ENCODE measurements at places on chromosomes 7 and 10. TPM values are rescaled to one million over a fixed set of nuclear protein-coding genes. Genes with fewer than 3 reads are reported as not detected.
A peak's percentile ranks its signal among the peaks of the same experiment; 100 is the strongest.

- DNase-seq: no peak
These were observed 40.8 kb upstream of the PFKFB3 start for GRCh38 chr10:6161921-6162320.

CPN1 gene
- not detected for total RNA-seq

- DNase-seq: no peak
These were observed 95.8 kb downstream of the CHST15 start for GRCh38 chr10:123997486-123998196.

DNA sequence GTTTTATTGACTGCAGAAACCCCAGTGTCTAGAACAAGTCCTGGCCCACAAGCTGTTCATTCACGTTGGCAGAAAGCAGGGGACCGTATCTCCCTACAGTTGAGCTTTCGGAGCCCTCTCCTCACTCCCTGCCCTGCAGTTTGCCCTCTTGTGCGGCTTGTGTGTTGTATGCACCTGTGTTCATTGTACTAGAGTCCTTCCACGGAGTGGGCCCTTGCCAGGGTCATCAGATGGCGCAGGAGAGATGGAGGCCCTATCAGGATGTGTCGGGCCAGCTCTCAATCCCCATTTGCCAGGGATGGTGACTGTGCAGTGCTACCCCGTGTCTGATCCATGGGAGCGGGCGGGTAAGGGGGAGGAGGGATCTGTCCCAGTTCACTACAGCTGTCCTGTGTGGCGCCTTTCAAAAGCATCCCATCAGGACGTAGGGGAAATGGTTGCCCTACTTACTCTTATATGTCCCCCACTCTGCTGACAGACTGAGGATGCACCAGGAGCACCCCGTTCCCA lies 77.4 kb upstream of the PRR15 start:
- DNase-seq: no peak

DNA sequence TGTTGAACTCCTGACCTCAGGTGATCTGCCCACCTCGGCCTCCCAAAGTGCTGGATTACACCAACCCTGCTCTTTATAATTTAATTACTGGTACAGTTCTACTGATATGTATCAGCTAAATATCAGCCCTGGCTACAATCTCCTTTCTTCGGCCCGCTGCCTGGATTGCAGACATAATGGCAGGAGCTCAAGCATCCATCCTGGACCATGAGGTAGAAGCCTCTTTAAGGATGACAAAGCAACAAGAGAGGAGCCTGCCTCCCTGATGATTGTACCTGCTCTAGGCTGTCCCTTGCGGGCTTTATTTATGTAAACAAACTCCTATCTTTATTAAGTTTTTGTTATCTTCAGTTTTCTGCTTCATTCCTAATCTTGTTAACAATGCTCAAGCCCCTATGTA lies 5.6 kb upstream of the PSAP start:
- DNase-seq: no peak

GRCh38 chr7:84081973-84082522 lies 112.5 kb downstream of the SEMA3A start:
- DNase-seq: no peak

GRCh38 chr10:43344051-43344450 lies 27.4 kb upstream of the FXYD4 start:
- DNase-seq: no peak

GNAT3 gene
- total RNA-seq: not detected

DNA sequence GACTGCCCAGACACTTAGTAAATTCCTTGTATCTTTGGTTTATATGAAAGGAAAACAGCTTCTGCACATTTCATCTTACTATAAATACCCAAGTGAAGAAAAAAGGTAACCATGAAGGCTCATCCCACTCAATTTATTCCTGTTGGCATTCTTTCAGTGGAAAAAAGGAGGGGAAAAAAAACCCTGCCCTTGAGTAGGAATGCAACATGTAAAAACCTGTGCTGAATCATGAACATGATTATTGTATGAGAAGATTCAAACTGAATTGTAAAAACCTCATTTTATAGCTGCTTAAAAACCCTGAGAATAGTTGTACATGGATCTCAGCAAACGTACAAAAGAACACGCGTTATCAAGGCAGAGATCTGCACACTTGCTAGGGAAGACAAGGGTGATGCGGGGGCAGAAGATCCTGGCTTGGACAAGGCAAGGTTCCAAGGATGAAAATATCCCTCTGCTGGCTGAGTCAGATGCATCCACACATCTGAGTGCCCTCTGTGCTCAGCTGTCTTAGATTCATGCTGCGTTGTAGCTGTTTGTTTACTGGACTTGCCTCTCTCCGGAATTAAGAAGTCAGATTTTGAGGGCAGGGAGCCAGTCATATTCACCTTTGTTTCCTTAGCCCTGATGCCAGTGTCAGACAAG lies 658.2 kb downstream of the PARD3 start:
- no peak for DNase-seq

HABP2 gene
- total RNA-seq: not detected

- DNase-seq: no peak
These were observed 1271.6 kb upstream of the SORCS1 start for GRCh38 chr10:108436096-108436495.

DNA sequence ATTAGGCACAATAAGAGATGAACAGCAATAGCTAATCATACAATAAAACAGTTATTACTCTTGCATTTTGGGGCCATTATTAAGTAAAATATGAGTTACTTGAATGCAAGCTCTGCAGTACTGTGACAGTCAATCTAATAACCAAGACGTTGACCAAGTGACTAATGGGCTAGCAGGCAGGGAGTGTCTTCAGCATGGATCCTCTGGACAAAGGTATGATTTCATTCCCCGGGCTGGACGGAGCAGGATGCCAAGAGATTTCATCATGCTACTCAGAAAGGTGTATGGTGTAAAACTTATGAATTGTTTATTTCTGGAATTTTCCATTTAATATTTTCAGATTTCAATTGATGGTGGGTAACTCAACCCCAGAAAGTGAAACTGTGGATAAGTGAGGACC lies 80.9 kb downstream of the SHH start:
- no peak for DNase-seq

GRCh38 chr7:4626318-4626845 lies 55.7 kb upstream of the FOXK1 start:
- no peak for DNase-seq

KCNIP2 gene
- 0.13 TPM for total RNA-seq

FAM13C gene
- 3.3 TPM for total RNA-seq

GRCh38 chr10:11336722-11337162 lies 274.7 kb downstream of the USP6NL start:
- peak; percentile 53 for DNase-seq

TAS2R4 gene
- 0.51 TPM for total RNA-seq

GRCh38 chr7:94605031-94605430 lies 50.9 kb downstream of the SGCE start:
- DNase-seq: no peak

- DNase-seq: no peak
These were observed 238.4 kb upstream of the ZMIZ1 start for GRCh38 chr10:78830062-78830975.

GRCh38 chr7:151520419-151521261 lies 945 bp upstream of the RHEB start:
- no peak for DNase-seq

DNA sequence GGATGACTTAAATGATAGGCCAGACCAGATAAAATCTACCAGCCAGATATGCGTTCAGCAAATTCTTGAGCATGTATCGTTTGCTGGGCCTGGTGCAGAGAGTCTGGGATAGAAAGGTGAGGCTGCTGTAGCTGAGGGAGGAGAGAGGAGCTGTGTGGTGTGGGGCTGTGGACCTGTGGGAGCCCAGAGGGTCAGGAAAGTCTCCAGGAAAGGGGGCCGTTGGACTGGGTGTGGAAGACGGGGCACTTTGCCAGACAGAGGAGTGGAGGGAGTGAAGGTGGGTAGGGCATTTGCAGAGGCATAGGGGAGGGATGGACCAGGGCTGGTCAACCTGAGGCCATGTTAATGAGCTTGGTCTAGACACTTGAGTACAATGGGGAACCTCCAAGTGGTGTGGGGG lies 124.7 kb upstream of the UNC5B start:
- no peak for DNase-seq

- peak; percentile 72 for DNase-seq
These were observed 27.0 kb downstream of the AOC1 start for GRCh38 chr7:150879345-150879744.

PPP1R17 gene
- total RNA-seq: not detected

PGAM2 gene
- not detected for total RNA-seq

GRCh38 chr10:120689777-120690529 lies 161.2 kb upstream of the WDR11 start:
- no peak for DNase-seq

ADAP1 gene
- total RNA-seq: 1.8 TPM

DNA sequence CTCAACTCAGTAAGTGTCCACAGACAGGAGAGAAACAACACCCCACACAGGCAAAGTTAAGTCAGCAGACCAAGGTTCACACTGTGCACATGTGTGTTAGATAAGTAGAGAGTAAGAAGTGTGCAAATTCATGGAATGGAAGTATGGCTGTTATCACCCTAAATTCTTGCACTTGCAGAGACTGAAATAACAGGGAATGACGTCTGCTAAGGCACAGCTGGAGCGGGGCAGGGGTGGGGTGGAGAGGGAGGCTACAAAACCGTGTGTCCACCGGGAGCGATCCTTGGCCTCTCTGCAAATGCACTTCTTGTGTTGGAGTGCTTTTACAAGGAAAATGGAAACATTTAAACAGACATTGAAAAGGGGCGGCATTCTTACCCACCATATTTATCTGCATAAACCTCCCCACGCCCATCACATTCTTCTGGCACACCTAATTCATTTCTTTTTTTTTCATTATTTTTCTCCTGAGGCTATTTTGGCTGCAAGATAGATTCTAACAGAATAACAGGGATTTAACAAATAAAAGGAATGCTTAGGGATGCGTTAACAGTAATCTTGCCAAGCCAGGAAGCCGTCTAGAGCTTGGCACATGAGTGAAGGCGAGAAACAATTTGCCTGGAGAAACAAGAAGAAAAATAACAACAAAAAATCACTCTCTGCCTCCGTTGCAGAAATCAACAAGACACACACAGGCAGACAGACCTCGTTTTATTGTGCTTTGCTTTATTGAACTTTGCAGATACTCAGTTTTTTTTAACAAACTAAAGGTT lies 30.1 kb downstream of the TNS3 start:
- DNase-seq: no peak

DNA sequence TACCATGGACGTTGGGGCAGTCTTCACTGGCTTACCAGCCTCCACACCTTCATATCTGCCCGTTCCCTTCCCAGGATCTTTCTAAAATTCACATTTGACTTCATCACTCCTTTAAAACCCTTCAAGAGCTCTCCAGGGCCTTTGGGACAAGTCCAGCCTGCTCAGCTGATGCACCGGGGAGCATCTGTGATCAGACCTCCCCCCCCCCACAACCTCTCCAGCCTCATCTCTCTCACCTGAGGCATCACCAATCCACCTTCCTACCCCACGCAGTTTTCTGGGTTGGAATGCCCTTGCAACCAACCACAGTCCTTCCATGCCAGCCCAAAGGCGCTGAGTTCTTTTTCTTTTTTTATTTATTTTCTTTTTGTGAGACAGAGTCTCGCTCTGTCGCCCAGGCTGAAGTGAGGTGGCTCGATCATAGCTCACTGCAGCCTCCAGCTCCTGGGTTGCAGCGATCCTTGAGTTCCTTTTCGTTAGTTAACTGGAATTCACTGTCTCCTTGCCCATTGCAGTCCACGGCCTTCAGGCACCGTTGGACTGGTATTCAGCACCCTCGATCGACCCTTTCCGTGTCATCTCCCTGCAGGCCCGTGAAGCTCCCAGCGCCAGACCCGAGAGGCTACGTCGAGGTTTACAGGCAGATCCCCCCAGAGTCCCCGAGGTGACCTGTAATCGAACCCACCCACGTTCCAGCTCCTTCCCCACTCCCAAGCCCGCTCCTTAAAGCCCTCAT lies 654 bp downstream of the ALKBH4 start:
- peak; percentile 16 for DNase-seq

DNA sequence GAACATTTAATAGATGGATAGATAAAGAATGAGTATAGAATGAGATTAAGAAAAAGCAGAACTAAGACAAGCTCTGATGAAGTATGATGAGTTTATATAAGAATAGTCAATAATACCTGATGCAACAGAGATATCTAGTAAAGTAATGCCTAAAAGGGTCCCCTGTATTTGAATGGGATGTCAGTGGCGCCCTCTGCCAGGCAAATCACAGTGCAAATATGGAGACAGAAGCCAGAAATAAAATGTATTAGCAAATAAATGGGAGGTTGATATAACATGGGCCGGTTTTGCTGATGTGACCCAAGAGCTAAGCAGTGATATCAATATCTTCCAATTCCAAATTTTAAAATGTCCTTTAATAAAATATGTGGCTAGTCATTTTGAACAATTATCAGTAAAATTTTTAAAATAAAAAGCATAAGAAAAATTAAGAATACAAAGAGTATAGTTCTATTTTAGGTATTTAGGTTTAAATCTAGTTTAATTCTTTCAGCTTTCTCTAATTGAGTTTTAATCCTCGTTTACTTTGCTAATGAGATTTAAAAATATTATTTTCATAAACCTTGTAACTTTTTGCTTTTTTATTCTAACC lies 62.6 kb downstream of the ADK start:
- DNase-seq: peak; percentile 56

STX1A gene
- total RNA-seq: 7.0 TPM

NEUROG3 gene
- not detected for total RNA-seq

DNA sequence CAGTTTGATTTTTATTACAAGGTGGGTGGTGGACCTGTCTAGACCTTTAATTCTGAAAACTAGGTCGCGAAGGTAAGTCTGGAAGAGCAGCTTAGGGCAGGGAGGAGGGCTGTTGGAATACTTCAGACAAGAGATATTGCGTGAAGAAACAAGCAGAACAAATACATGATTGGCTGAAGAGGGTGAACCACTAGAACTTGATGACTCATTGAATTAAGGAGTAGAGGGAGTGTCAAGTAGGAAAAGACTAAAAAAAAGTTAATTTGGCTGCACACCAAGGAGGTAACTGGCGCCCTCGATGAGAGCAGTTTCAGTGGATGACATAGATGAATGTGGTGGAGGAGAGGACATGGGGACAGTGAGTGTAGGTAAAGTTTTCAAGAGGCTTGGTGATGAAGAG lies 41.3 kb downstream of the WNT2 start:
- DNase-seq: no peak

- DNase-seq: no peak
These were observed 2.2 kb downstream of the OGDHL start for GRCh38 chr10:49759787-49760551.

DNA sequence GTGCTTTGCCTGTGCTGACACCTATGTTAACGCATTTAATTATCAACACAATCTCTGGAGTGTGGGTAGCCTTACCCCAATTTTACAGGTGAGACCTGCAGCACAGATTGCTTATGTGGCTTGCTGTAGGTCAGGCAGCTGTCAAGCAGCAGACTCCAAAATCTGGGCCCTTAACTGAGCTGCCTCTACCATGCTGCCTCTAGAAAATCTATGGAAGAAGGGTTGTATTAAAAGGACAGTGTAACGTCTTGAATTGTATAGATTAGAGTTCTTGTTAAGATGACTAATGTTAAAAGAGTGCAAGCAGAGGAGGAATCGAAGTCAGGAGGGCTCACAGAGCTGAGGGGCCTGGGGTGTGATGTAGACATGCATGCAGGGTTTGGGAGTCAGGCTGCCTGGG lies 1.2 kb upstream of the PON3 start:
- DNase-seq: no peak

Data from dermis microvascular lymphatic vessel endothelial cell (primary cell).